Activated CD4-positive, alpha-beta T cell treated with anti-CD3 and anti-CD28 coated beads, Interleukin-2, Interleukin-4, amounts not matched to agents 100 ng/mL and 50 ng/mL, durations not matched to agents 16 hours and 8 hours (primary cell): ENCODE measurements at places on chromosomes 12 and 14.

DNA sequence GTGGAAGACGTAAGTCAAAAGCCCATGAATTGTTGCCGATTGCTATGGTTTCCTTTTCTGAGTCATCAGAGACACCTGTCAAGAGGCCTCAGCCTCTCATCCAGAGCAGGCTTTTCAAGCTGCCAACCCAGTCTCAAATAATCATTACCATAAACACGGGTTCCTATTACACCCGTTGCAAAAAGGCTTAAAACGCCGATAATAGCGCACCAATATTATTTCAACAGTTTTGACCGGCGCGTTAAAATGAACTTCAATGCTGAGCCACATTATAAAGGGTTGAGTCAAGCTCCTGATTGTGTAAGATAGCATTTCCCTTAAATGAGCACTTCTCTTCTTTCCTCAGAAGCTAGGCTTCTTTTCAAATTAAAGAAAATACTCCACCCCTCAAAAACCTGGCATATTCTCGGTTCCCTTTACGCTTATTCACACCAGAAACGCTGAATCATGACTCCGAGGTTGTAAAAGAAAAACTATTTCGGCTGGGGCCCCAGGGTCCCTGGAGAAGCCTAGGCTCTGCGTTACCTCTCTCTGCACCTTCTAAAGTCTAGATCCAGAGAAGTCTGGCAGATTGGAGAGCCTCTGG lies 1.4 kb downstream of the TMTC1 start:
- DNase-seq = peak; percentile 64

GRCh38 chr14:45400509-45400908 lies 147.5 kb upstream of the MIS18BP1 start:
- no peak for DNase-seq

DNA sequence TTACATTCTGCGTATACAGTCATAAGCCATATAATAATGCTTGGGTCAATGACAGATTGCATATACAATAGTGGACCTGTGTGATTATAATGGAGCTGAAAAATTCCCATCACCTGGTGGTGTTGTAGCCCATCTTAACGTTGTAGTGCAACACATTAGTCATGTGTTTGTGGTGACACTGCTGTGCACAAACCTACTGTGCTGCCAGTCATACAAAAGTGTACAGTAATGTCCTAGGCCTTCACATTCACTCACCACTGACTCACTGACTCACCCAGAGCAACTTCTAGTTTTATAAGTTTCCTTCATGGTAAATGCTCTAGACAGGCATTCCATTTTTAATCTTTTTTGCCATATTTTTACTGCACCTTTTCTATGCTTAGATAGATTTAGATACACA lies 194.8 kb upstream of the SEL1L start:
- DNase-seq = no peak

- DNase-seq = no peak
Observed at GRCh38 chr12:84551373-84551772, 361.2 kb downstream of the SLC6A15 start.
